ENCODE measurements at places on chromosomes 2 and 18. TPM values are rescaled to one million over a fixed set of nuclear protein-coding genes. Genes with fewer than 3 reads are reported as not detected.

Gene SUCLG1
- 34.3 TPM for total RNA-seq

Gene MAB21L4
- total RNA-seq: not detected

Gene VSNL1
- not detected for total RNA-seq

Gene HMSD
- total RNA-seq: not detected

Gene DCTN1
- 123 TPM for total RNA-seq

DNA sequence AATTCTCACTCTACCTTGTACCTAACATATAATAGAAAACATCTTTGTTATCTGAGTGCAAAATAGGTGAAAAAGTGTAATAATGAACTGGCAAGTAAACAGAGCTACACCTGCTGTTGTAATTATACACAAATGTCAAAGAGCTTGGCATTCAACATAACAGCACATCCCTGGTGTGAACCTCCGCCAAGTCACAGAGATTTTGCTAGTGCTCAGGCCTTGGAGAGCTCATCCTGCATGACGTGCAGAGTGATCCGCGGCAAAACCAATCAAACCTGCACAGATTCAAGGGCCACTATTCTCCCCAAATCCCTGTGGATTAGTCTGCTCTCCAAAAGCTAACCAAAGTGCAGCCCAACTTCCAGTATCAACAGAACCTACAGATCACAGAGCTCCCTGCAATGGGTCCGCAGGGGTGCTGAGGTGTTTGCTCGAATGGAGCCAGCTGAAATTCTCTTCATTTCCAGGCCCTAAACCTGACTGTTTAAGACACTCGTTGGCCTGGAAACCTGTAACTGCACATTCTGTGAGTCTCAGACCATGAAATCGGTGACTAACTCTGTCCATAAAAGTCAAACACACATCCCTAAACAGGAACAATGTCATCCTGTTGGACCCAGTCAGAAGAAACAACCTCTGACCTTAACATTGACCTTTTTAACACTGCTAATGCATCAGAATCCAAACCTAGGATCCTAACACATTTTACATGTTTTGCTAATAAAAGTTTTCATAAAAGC lies 111.8 kb downstream of the EPB41L3 start:
- DNase-seq: no peak

- DNase-seq: no peak
Observed at GRCh38 chr2:218444692-218445357, 25.9 kb downstream of the VIL1 start.

- DNase-seq: no peak
Observed at GRCh38 chr2:195532628-195533271, 124.3 kb upstream of the SLC39A10 start.

DNA sequence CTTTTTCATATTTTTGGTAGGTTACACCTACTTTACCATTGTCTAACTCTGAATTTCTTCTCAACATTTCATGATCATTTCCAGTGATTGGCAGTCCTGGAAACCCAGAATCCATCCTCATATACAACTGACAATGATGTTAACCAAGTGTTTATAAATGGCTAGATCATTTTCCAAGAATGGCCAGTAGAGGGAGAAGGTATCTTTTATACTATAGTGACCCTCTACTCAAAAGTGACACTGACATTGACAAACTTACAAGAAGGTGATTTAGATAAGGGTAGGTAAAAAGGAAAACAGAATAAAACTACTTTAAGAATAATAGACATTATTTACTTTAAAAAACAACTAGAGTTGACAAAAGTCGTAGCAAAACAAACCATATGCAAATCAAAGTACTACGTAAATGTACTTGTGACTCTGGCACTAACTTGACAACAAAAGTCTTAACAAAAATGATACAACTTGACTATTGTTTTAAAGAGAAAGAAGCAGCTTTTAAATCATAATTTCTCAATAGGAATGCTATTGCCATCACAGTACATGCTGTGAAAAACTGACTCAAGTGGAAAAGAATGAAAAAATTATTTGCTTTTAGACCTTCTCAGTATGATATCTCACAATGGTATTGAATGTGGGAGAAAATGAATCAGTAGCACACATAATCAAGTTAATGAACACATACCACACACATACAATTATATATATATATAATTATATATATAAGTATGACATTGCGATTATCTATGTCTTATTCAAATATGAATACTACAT lies 76.6 kb upstream of the GRB14 start:
- DNase-seq: no peak

DNA sequence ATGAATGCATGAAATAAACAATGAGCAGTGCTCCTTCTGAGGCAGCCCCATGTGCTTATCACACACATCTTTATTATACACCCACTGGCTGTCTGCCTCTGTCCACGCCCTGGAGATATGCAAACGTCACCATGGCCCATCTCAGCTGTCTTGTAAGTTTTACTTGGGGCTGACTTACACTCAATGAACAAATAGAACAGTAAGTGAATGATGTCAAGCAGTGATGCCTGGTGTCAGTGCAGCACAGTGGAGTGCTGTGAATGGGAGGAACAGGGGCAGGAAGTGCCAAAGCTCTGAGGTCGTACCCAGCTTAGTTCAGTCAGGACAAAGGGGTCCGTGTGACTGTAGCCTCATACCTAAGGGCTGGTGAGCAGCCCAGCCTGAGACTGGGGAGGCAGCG lies 659.5 kb upstream of the HS6ST1 start:
- no peak for DNase-seq

DNA sequence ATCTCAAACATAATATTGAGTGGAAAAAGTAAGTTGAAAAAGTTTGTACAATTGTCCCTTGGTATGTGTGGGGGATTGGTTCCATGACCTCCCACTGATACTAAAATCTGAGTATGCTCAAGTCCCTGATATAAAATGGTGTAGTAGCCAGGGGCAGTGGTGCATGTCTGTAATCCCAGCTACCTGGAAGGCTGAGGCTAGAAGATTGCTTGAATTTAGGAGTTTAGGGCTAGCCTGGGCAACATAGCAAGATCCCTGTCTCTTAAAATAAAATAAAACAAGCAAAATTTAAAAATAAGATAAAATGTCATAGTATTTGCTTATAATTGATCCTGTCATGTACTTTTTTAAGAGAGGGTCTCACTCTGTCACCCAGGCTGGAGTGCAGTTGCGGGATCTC lies 122.0 kb downstream of the PTRHD1 start:
- no peak for DNase-seq

GRCh38 chr18:75586130-75586889 lies 158.8 kb upstream of the SMIM21 start:
- DNase-seq: no peak

DNA sequence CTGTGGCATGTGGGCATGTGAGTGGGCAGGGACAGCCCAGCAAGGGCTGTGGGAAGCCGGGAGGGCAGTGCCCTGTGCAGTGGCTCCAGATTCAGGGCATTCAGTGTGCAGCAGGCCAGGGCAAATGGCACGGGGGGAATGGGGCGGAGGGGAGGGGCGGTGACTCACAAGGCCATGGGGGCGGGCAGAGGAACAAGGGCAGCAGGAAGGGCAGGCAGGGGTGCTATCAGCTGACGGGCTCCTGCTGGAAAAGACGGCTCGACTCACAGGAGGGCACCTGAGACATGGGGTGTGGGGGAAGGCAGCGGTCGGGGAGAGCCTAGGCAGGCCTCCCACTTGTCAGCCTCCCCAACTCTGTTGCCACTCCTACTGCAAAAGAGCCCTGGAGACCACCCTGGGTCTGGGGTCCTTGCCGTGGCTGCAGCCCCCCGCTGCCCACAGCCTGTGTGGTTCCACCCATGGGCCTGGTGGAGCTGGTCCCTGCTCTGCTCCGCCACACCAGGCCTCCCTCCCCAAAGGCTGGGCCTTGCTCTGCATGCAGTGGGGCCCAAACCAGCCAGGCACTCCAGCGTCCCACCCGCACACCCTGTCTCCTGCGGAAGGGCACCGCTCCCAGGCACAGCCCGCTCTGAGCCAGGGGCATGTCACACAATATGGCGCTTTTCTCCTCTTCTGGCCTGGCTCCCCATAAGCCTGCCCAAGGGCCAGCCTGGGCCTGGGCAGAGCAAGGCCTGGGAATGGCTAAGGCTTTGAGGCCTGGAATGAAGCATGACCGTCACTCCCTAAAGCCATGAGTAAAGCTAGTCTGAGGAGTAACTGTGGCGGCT lies 25.9 kb downstream of the HS6ST1 start:
- no peak for DNase-seq

- DNase-seq: no peak
Observed at GRCh38 chr2:39732482-39732881, 46.6 kb downstream of the THUMPD2 start.

DNA sequence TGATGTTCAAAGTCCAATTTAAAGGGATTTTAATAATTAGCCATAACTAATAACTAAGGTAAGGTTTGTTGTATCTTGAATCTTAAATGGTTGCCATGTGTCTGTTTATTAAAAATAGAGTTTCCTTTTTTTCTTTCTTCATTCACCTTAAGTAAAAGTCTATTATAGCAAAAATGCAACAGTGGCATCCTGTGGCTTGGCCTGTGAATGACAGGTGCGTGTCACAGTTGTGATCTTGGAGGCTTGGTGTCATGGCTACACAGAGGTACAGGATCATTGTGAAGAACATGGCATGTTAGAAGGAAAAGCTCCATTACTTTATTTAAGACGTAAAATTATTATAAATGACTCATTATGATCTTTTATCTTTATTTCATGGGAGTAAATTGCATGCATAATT lies 246.1 kb downstream of the BCL2 start:
- DNase-seq: no peak

DNA sequence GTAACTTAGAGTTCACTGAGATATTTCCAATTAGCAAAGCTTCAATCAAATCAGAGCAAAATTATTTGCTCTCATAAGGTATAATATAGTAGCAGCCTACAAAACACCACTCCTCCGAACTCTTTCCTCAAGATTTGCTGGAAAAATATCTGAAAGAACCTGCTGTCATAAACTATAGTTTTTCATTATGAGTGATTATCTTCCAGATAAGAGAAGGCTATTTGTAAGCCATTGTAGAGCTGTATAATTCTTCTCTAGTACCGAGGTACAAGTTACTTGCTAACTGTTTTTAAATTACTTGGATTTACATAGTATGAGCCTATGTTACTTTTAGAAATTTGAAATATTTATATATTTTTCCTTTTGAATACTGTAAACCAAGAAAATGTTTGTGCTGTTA lies 2.1 kb downstream of the NDC80 start:
- no peak for DNase-seq

DNA sequence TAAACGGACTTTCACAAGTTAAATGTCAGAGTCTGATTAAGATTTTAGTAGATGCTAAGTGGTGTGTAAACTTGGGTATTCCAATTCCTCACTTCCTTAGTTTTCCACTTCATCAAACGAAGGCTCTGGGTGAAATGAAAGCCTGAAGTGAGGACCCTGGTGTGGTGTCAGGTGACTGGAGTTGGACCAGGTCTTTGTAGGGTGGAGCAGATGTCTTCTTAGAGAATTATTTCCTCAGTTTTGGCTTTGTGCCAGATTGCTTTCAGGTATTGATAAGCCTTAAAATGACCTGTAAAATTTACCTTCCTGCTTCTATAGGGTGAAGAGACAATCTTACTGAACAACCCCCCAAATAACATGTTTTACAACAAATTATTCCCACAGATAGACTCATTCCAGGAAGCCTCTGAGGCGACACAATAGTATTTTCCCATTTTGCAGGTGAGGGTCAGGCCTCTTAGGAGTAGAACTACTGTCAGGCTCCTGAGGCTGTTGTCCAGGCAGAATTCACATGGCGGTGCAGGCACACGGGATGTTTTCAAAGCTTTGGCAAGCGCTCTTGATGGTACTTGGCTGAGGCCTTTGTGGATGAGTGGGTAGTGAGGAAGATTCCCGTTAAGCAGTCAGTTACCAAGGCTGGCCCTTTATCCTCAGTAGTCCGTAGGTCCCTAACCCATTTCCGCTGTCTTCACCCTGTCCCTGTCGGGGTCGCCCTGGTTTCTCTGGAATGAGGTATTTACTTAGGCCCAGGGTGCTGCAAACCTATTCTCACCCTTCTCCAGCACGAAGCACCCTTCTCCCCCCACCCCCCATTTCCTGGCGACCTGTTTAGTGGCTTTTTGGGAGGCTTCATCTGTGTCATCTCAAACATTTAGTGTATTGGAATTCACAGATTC lies 6.6 kb downstream of the RPS7 start:
- DNase-seq: no peak

- DNase-seq: peak; percentile 62
Observed at GRCh38 chr2:96251721-96252292, 14.0 kb downstream of the TMEM127 start.

- no peak for DNase-seq
Observed at GRCh38 chr18:74609535-74609934, 11.9 kb downstream of the ZNF407 start.

DNA sequence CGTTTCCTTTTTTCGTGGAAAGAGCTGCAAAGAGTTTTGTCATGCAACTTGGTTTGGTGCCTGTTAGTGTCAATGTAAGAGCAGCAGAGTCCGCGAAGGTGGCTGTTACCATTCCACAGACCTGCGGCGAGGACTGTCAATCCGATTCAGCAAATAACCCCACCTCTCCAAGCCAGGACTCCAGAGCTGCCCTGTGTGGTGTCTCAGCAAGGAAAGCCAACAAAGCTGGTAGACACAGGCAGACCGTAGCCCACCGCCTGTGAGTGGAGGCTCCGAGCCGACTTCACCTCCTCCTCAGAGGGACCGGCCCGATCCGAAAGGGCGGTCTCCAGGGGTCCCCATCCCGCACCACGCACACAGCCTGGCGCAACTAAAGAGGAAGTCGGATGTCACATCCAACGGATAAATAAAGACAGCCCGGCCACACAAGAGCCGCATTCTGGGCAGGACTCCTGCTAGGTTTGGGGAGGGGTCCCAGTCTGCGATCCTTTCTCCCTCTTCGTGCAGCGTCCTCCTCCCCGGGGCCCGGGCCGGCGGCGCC lies 819 bp downstream of the ANKRD44 start:
- DNase-seq: no peak

GRCh38 chr2:99911736-99912135 lies 230.7 kb downstream of the AFF3 start:
- no peak for DNase-seq

- no peak for DNase-seq
Observed at GRCh38 chr2:130997198-130997597, 96.1 kb downstream of the FAM168B start.

DNA sequence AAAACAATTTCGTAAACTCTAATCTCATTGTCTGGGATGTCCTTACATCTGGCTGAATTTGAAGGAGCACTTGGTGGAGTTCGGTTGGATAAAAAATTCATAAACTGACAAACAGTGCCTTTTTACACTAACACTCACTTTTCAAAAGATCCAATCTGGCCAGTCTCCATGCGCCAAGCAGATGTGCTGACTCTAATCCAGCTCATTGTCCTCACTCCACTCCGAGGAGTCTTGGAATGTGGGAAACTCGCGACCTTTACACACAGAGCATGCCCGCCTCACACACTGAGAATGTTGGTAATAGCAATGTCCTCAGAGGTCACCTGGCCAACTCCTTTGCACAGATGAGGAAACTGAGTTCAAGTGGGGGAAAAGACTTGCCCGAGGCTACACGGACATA lies 66.8 kb downstream of the XDH start:
- no peak for DNase-seq

- no peak for DNase-seq
Observed at GRCh38 chr2:162734287-162734686, 104.3 kb downstream of the KCNH7 start.
